Keratinocyte (primary cell): ENCODE measurements at places on chromosomes 2 and 18. TPM values are rescaled to one million over a fixed set of nuclear protein-coding genes. Genes with fewer than 3 reads are reported as not detected.

Gene RBM44
- polyA plus RNA-seq = 0.03 to 0.14 TPM (median 0.08 TPM) in 3 replicates

Gene ANO7
- polyA plus RNA-seq = 0.14 to 0.50 TPM (median 0.17 TPM) in 3 replicates

Gene PPP1R1C
- polyA plus RNA-seq = 3.0 to 4.3 TPM (median 3.1 TPM) in 3 replicates

- H3K4me3 ChIP-seq = no peak overlapping the region
- H3K27me3 ChIP-seq = no peaks in the 10 kb centered on the region
- peaks cover 9% of the 10 kb centered on the region for H3K4me1 ChIP-seq
- H3K27ac ChIP-seq = no peak overlapping the region
- H3K36me3 ChIP-seq = no peaks in the 10 kb centered on the region
These were observed 315.0 kb upstream of the SYT4 start for GRCh38 chr18:43592269-43592668.

Gene PSMA8
- polyA plus RNA-seq = not detected in 3 replicates

Gene RGPD4
- 0.01 to 0.03 TPM in 2 of 3 replicates, not detected in the other for polyA plus RNA-seq

DNA sequence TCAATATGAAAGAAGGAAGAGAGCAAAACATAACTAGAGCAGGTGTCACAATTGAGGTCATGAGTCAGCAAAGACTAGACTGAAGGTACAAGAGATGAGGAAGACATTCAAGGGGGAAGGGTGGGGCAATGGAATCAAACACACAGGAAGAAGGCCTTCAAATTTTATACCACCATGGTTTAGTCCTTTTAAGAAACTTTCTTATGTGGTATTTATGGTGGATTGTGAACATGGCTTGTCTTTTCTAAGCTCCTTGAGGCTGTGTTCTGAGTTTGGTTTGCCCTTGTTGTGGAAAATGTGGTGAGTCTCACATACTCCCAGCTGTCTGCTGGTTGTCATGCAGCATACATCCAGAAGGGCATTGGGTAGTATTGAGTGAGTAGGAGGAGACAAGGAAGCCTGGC is 62.1 kb downstream of the NABP1 start:
- DNase-seq = no peak
- no peaks in the 10 kb centered on the region for H3K36me3 ChIP-seq
- H3K27me3 ChIP-seq = no peaks in the 10 kb centered on the region
- H3K4me3 ChIP-seq = no peak overlapping the region
- H3K27ac ChIP-seq = no peak overlapping the region

DNA sequence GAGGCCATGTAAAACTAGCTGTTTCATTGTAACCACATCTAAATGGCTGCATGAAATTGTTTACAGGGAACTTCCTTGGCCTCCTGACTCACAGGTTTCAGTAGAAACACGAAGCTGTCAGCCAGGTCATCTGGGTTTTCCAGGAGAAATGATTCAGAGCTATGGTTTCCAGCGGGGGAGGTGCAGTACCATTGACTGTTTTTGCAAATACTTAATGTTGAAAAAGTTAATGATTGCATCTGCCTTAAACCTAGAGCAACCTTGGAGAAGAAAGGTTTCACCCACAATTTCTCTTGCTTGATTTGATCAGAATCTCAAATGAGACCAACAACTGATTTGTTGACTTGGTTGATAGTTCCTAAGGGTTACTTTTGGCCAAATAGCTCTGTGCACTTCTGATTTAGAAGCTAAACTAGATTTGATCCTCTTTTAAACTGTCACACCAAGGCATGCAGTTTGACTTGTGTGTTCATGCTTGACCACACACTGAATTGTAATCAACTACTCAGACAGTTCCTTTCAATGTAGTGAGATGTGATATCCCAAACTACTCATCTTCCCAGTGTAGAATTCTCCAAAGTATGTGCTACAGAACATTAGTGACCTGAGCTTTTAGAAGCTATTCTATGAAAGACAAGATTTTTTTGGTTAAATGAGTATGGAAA is 193.5 kb upstream of the CHST9 start:
- H3K27me3 ChIP-seq = no peaks in the 10 kb centered on the region
- H3K4me1 ChIP-seq = peaks cover 16% of the 10 kb centered on the region
- peak overlapping the region; percentile 59 for H3K27ac ChIP-seq
- H3K4me3 ChIP-seq = no peak overlapping the region

Gene DTNA
- 0.26 to 1.9 TPM (median 0.81 TPM) in 3 replicates for polyA plus RNA-seq

DNA sequence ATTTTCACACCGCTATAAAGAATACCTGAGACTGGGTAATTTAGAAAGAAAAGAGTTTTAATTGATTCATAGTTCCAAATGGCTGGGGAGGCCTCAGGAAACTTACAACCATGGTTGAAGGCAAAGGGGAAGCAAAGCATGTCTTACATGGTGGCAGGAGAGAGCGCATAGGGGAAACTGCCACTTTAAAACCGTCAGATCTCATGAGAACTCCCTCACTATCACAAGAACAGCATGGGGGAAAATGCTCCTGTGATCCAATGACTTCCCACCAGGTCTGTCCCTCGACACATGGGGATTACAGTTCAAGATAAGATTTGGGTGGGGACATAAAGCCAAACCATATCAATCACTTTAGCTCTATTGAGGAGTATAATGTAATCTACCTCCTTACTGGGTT is 53.5 kb downstream of the ABCB11 start:
- DNase-seq = no peak
- no peaks in the 10 kb centered on the region for H3K4me1 ChIP-seq
- no peaks in the 10 kb centered on the region for H3K27me3 ChIP-seq
- H3K4me3 ChIP-seq = no peak overlapping the region

- no peak for DNase-seq
- H3K4me3 ChIP-seq = no peak overlapping the region
- H3K27ac ChIP-seq = no peak overlapping the region
These were observed 311.9 kb upstream of the NT5C1B start for GRCh38 chr2:18901242-18901641.

GRCh38 chr18:7000484-7001096 is 117.0 kb downstream of the LAMA1 start:
- H3K27ac ChIP-seq = no peak overlapping the region
- H3K4me1 ChIP-seq = no peaks in the 10 kb centered on the region
- no peak for DNase-seq
- no peak overlapping the region for H3K4me3 ChIP-seq
- H3K27me3 ChIP-seq = no peaks in the 10 kb centered on the region
- H3K36me3 ChIP-seq = no peaks in the 10 kb centered on the region

Gene GKN1
- 0.15 to 0.75 TPM (median 0.49 TPM) in 3 replicates for polyA plus RNA-seq

DNA sequence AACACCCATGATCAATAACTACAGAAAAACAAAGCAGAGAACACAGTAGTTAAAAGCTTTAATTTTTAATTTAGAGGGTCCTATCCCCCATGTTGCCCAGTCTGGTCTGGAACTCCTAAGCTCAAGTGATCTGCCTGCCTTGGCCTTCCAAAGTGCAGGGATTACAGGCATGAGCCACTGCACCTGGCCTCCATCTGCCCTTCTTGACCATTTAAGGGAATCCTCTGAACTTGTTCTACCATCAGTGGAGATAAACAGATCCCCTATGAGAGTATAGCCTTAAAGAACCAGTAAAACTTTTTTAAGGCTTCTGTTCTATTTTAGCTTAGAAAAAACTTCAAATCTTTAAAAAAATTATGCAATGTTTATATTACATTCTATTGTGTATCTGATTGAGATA is 13.5 kb upstream of the ATP5MC3 start:
- H3K36me3 ChIP-seq = no peaks in the 10 kb centered on the region
- H3K4me3 ChIP-seq = no peak overlapping the region
- H3K4me1 ChIP-seq = no peaks in the 10 kb centered on the region
- H3K27me3 ChIP-seq = no peaks in the 10 kb centered on the region
- DNase-seq = no peak
- no peak overlapping the region for H3K27ac ChIP-seq

Gene NMUR1
- polyA plus RNA-seq = not detected in 3 replicates

GRCh38 chr2:12124790-12125189 is 378.4 kb downstream of the LPIN1 start:
- no peaks in the 10 kb centered on the region for H3K36me3 ChIP-seq
- H3K27me3 ChIP-seq = peaks cover 4% of the 10 kb centered on the region
- no peak overlapping the region for H3K4me3 ChIP-seq
- no peak for DNase-seq

DNA sequence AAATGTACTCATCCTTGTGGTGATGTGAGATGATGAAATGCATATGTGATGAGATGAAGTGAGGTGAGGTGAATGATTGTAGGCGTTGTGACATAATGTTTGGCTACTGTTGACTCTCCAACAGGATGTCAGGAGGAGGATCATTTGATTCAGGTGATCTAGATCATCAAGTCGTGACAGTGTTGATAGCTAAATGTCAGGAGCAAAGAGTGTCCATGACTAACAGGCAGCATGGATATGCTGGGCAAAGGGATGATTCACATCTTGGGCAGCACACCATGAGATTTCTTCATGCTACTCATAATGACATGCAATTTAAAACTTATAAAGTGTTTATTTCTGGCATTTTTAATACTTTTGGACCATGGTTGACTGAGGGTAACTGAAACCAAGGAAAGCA is 40.2 kb upstream of the UBXN4 start:
- H3K27me3 ChIP-seq = no peaks in the 10 kb centered on the region
- no peak overlapping the region for H3K4me3 ChIP-seq
- no peaks in the 10 kb centered on the region for H3K36me3 ChIP-seq
- no peak overlapping the region for H3K27ac ChIP-seq

- no peak for DNase-seq
- H3K27me3 ChIP-seq = no peaks in the 10 kb centered on the region
- no peak overlapping the region for H3K27ac ChIP-seq
These were observed 3.5 kb downstream of the SS18 start for GRCh38 chr18:26086959-26087358.

Gene UNC80
- 0.09 to 0.13 TPM (median 0.10 TPM) in 3 replicates for polyA plus RNA-seq

Gene LHCGR
- polyA plus RNA-seq = not detected in 3 replicates

DNA sequence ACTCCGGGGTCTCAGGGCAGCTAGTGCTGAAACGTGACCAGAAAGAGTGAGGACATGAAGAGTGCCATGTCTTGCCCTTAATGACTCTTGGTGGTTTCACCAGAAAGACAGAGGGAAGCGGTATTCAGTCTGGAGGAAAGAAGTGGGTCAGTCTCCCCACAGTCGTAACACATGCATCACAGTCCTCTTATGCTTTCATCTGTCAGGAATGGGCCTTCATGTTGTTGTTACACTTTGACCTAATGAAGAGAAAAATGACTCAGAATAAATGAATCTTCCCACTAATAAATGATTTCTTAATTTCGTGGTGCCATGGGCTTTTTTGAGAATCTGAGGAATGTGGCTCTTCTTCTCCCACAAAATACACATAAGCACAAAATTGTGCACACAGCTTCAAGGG is 103.2 kb downstream of the SLC8A1 start:
- H3K4me1 ChIP-seq = peaks cover 7% of the 10 kb centered on the region
- no peak overlapping the region for H3K4me3 ChIP-seq

Gene TUBA3E
- polyA plus RNA-seq = not detected in 3 replicates

DNA sequence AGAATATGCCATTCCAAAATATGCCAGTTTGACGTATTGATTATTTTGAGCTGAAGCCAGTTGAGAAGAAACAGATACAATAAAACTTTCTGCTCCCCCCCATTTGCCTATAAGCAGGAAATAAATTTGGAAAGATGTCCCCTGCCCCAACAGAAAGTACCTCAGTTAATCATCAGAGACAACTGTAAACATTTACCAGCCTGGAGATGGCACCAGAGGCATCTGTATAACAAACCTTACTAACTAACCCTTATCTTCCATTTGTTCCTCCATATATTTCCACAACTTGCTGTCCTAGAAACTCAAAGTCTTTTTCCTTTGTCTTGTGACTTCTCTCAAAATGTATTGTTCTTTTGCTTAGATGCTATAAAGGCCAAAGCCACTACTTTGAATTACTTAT is 93.8 kb downstream of the AKAIN1 start:
- no peak overlapping the region for H3K27ac ChIP-seq
- H3K4me3 ChIP-seq = no peak overlapping the region
- H3K36me3 ChIP-seq = no peaks in the 10 kb centered on the region
- no peaks in the 10 kb centered on the region for H3K4me1 ChIP-seq
- no peak for DNase-seq
- no peaks in the 10 kb centered on the region for H3K27me3 ChIP-seq

DNA sequence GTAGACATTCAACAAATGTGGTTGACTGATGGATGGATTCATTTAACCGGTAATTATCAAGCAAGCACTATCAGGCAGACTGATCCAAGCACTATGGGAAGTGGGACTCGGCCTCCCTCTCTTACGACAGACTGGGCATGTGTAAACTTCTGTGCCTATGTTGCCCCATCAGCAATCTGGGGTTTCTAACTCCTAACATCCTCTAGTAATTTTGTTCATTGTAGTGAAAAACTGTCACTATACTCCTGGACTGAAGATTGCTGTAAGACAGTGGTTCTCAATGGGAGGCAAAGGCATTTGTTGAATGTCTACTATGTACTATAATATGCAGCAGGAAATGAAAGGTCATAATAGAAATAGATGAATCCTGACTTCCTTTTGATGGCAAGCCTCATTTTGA is 51.2 kb upstream of the CREB1 start:
- no peaks in the 10 kb centered on the region for H3K27me3 ChIP-seq
- no peaks in the 10 kb centered on the region for H3K36me3 ChIP-seq
- H3K4me1 ChIP-seq = peaks cover 31% of the 10 kb centered on the region
- H3K4me3 ChIP-seq = no peak overlapping the region
- no peak overlapping the region for H3K27ac ChIP-seq

DNA sequence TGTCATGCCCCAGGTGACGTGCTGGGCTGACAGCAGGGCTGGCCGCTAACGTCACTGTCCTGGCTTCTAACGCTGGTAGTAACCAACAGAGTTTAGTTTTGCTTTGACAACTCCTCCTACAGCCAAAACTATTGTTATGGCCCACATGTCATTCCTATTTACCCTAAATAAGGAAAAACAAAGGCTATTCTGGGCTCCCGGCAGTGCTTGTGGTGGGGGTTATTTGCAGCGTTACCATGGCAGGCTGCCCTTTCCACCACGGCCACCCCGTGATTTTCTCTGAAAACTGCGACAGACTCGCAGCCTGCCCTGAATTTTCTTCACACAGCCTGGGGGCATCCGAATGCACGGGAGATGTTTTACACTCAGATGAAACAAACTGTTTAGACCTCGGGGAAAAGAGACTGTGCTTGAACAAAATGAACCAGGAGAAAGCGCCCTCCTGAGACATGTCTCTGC is 115.2 kb downstream of the FAM210A start:
- no peak for DNase-seq
- H3K27me3 ChIP-seq = peaks cover 36% of the 10 kb centered on the region

Gene FKBP7
- 1.2 to 2.4 TPM (median 1.9 TPM) in 3 replicates for polyA plus RNA-seq

DNA sequence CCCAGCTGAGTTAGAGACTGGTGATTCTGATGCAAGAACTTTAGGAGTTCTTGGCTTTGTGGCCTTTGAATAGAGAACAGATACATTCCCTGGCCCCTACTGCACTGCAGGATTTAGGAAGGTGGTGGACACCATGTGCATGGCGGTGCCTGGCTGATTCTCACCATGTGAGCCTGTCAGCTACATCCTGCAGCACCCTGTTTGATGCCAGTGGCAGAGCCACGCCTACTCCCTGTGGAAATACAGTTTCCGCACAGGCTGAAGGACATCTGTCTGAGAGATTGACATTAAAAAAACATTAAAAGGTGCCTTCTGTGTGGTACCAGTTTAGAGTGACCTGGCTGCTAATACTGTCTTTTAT is 50.0 kb downstream of the KCNE4 start:
- no peak overlapping the region for H3K4me3 ChIP-seq
- no peaks in the 10 kb centered on the region for H3K27me3 ChIP-seq
- no peaks in the 10 kb centered on the region for H3K36me3 ChIP-seq
- no peak for DNase-seq
- peaks cover 14% of the 10 kb centered on the region for H3K4me1 ChIP-seq
